ENCODE measurements at places on chromosomes 5 and 9. TPM values are rescaled to one million over a fixed set of nuclear protein-coding genes. Genes with fewer than 3 reads are reported as not detected.

DNA sequence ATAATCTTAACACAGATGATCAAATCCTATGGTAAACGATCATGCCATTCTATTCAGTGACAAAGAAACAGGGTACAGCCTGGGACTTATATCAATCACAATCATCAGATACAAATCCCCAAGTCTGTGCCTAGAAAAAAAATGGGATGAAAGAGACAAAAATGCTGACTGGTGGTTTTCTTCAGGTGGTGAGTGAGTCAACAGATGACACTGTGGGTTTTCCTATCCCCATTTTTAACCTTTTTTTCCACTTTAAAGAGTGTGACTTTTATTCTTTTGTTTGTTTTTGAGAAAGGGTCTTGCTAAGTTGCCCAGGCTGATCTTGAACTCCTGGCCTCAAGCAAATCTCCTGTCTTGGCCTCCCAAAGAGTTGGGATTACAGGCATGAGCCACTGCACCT is 3.2 kb downstream of the CIZ1 start:
- DNase-seq = no peak

DNA sequence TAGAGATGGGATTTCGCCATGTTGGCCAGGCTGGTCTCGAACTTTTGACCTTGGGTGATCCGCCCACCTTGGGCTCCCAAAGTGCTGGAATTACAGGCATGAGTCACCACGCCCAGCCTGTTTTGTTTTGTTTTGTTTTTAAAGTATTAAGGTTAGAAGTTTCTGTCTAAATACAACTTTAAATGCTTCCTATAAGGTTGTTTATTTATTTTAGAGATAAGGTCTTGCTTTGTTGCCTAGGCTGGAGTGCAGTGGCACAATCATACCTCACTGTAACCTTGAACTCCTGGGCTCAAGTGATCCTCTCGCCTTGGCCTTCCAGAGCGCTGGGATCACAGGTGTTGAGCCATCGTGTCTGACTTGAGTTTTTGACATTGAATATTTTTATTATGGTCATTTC is 11.4 kb downstream of the MRRF start:
- peak; percentile 20 for DNase-seq

DNA sequence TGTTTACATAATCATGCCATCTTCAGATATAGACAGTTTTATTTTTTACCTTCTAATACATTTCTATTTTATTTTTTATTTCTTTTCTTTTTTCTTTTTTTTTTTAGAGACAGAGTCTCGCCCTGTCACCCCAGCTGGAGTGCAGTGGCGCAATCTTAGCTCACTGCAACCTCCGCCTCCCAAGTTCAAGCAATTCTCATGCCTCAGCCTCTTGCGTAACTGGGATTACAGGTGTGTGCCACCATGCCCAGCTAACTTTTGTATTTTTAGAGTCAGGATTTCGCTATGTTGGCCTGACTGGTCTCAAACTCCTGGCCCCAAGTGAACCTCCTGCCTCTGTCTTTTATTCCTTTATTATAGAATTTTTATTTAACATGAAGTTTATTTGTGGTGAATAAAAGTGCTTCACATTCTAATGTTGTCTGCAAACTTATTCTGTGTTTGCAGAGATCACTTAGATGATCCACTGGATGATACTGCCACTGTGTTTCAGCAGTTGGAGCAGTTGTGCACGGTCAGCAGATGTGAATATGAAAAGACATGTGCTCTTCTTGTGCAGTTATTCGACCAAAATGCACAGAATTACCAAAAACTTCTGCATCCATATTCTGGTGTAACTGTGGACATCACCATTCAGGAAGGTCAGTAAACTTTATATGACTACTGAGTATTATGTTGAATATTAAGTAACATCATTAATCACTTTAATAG is 62.2 kb downstream of the RANBP17 start:
- DNase-seq = no peak

DNA sequence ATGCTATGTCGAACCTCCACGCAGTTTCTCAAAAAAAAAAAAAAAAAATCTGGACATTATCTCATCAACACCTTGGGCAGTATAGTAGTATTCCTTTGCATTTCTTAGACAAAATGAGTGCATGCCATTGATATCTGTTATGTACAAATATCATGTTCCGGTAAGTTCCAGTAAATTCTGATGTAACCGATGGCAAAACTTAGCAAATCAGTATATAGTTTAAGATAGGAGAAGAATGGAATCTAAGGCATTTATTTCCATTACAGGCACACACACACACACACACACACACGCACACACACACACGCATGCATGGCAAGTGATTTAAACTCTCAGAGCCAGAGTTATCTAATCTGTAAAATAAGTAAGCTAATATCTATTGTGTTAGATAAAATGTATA is 356.5 kb upstream of the TUSC1 start:
- DNase-seq = no peak

- no peak for DNase-seq
Observed at GRCh38 chr5:116375926-116376325, 198.7 kb downstream of the SEMA6A start.

DNA sequence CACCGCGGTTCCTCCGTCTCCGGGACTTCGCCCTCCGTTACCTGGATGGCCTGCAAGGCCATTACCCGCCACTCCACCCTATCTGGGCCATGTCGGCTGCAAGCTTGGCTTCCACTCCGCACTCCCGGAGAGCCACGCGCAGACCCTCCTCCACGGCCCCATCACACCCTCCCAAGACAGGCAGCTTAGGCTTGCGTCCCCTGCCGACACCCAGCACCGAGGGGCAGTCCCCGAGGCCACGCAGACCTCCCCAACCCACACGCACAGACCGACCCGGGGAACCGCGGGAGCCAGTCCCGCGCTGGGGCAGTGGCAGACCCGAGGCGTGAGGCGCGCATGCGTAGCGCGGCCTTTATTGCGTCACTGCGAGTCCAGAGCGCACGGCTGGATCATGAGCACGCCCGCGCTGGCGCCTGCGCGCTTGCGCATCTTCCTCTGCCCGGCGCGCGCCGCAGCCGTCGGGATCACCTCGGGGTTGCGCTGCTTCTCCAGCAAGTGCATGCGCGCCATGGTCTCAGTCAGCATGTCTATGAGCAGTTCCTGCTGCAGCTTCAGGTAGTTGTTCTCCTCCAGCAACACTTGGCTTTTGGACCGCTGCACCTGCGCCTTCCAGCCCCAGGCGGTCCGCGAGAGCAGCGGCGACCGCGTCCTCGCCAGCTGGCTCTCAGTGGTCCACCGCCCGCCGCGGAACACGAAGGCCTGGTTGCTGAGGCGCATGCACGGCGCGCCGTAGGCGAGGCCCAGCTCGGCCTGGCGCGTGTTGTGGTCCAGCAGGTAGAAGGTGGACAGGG is 2.4 kb downstream of the CBY3 start:
- DNase-seq = peak; percentile 95

DNA sequence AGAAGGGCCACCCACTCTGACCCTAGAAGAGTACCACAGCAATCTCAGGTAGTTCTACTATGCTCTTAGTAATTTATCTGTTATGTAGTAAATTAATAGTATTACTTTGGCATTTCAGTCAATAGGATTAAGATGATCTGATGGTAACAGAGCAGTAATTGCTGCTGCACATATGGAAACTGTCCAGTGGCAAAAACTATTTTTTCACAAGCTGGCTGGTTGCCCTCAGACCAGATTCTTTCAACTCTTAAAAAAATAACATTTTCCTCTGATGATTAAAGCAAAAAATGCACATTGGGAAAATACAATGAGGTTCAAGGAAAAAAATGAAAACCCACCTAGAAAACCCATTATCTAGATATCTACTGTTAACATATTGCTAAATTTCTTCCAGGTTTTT is 19.7 kb downstream of the GLRA1 start:
- no peak for DNase-seq

- no peak for DNase-seq
Observed at GRCh38 chr5:149750596-149750995, 20.5 kb downstream of the PPARGC1B start.

GRCh38 chr9:93058355-93059010 is at the start of gene SUSD3:
SUSD3 (plus strand) TSS chr9:93058701; CDS start chr9:93058743, 42 bp downstream.
- peak; percentile 86 for DNase-seq

- no peak for DNase-seq
Observed at GRCh38 chr5:151937851-151938250, 13.2 kb upstream of the GLRA1 start.

GRCh38 chr5:121853850-121854249 is 2.2 kb downstream of the FTMT start:
- no peak for DNase-seq

GRCh38 chr5:66744040-66744439 is 147.8 kb downstream of the MAST4 start:
- no peak for DNase-seq

GRCh38 chr5:174323878-174324281 is 278.4 kb downstream of the NSG2 start:
- peak; percentile 61 for DNase-seq

DNA sequence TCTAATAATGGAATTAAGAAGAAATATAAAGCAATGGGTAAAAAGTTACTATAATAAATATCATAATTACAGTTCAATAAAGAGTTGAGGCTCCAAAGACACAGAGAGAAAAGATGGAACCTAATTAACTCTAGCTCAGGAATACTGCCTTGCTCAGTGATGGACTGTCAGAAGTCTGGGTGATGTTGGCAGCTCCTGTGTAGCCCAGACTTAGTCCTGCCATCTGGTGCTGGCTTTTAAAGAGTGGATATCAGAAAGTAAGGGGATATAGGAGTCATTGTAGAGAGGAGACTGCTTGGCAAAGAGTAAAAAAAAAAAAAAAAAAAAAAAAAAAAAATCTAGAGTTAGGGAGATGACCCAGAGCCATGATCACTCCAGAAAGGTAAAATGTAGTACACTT is 551.9 kb upstream of the DMAC1 start:
- no peak for DNase-seq

GRCh38 chr5:102853680-102854079 is 98.6 kb downstream of the PAM start:
- DNase-seq = no peak

DNA sequence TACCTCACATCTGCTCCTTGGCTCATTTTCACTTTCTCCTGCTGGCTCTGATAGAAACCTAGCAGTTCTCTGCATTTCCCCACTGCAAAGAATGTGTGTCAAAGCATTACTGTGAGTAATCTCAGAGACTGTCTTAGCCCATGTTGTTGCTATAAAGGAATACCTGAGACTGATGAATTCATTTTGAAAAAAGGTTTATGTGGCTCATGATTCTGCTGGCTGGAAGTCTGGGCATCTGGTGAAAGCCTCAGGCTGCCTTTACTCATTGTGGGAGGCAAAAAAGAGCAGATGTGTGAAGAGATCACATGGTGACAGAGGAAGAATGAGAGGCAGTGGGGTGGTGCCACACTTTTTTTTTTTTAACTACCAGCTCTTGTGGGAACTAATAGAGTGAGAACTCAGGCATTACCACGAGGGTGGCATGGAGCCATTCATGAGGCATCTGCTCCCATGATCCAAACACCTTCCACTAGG is 191.6 kb upstream of the CTNND2 start:
- no peak for DNase-seq

GRCh38 chr5:78050888-78051287 is 243.6 kb downstream of the AP3B1 start:
- no peak for DNase-seq

- DNase-seq = no peak
Observed at GRCh38 chr9:105697871-105698270, 3.5 kb downstream of the TMEM38B start.

DNA sequence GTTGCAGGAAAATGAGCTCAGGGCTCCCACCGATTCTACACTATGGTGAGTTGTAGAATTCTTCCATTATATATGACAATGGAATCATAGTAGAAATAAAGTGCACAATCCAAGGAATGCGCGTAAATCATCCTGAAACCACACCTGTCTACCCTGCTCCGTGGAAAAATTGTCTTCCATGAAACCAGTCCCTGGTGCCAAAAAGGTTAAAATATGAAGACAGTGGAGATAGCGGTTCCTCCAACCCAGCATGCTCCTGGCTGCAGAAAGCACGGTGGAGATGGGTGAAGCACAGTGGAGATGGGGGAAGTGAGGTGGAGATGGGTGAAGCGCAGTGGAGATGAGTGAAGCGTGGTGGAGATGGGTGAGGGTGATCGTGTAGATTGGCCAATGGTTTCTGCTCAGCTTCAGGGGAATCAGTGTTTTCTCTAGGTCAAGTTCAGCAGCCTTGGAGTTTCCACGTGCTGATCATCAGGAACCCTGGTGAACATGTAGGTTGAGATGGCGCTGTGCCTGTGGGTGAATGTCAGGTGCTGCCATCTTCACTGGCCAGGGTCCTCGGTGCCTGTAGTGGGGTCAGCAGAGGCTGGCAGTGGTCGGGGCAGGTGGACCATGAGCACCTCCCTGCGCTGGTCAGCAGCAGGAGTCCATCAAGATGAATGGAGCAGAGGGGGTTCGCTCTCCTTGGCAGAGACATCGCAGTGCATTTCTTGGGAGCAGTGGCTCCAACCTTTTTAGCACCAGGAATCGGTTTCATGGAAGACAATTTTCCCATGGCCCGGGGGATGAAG is 20.3 kb downstream of the PAEP start:
- no peak for DNase-seq

DNA sequence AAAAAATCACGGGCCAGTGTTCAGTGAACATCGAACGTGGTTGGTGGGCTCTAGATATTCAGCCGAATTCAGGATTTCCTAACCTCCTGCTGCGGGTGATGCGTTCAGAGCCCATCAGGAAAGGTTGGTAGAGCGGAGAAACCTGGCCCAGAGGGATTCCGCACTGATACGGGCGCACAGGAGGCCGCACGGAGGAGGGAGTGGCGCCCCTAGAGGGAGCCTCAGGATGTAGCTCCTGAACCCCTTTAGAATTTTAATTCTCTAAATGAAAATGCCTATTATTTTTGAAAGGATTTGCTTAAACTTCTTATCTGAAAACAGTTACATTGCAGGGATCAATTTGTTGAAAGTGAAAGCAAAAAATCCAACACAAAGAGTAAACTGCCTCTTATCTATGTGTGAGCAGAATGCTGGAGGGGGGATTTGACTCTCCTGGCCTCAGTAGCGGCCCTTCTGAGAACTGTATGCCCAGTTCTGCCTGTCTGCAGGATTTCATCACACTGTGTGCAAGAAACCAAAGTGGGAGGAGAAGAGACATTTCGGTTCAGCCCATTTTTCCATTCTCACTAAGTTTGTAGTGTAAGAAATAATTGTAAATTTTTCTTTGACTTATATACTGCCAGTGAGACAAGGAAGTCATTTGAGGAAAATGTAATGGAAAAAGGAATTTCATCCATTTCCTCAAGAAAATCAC is 75.9 kb downstream of the TENT4A start:
- peak; percentile 25 for DNase-seq

DNA sequence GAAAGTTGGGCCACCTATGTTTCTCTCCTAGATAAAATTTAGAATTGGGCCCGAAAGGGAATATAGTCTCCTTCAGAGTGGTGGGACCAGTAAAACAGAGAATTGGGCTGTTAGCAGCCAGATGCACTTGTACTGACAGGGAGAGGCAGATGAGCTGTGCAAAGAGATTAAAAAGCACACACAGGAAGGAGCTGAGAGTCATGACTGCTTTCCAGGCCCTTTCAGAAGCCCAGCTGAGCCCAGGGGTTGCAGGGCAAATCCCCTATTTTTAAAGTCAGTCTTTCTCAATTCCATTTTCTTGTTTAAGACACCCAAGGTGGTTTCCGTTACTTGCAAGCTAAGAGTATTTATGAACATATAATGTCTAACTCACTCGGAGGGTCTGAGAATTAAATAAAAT is 130.4 kb downstream of the PRELID2 start:
- no peak for DNase-seq

The ACSL6 gene
- 1.5 TPM for total RNA-seq

The PHF24 gene
- total RNA-seq = not detected

The TMEM215 gene
- total RNA-seq = not detected

The CSF2 gene
- total RNA-seq = 0.29 TPM

The GABBR2 gene
- total RNA-seq = 0.47 TPM

The NOXA1 gene
- total RNA-seq = 0.63 TPM

The PCDHGA2 gene
- 0.27 TPM for total RNA-seq

The DELE1 gene
- total RNA-seq = 64.7 TPM

The ZNF483 gene
- total RNA-seq = 0.38 TPM
